ENCODE measurements at places on chromosomes 3 and 15.
A peak's percentile ranks its signal among the peaks of the same experiment; 100 is the strongest.

- no peak for DNase-seq
Measured at GRCh38 chr15:72940229-72940622, 112.0 kb upstream of the NEO1 start.

- no peak for DNase-seq
Measured at GRCh38 chr3:124552224-124552623, 178.0 kb upstream of the UMPS start.

DNA sequence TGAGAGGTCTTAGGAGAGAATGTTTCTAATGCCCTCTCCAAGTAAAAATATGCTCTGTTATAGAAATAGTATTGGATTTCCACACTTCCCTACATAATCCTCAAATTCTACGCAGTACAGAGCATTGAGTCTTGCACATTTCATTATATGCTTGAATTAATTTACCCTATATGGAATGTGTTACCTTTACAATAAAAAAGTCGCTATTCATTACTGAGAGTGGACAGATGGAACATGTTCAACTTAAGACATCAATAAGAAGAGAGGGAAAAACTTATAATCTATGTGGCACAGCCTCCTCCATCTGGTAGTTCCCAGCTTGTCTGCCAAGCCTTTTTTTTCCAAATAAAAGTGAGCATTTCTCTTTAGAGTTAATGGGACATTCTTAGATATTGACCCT lies 417.9 kb downstream of the MECOM start:
- no peak for DNase-seq

DNA sequence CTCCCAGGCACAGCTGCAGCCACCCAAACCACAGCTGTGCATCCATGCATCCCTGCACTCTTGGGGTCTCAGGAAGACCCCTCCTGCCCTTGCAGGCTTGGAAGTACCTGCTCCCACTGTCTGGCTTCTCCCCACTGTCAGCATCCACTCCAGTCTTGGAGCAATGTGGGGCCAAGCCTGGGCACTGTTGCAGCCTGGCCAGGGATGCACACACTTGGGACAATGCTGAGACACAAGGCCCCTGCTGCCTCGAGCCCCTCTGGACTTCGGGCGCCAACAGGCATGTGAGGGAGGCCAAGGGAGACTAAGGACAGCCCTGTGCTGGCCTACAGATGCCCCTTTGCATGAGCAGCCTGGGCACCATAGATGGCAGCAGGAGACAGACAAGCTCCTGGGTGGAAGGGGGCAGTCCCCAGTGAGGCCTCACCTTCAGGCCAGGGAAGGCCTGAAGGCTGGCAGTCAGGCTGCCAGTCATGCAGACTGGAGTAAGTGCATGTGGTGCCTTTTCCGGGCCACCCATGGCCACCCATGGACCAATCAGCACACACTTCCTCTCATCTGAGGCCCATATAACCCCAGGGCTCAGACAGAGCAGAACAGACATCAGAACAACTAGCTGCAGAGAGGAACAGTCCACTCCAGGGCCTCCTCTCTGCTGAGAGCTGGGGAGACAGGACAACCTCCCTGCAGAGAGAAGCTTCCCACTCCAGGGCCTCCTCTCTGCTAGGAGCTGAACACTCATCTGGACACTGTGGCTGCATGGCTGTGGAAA lies 219.0 kb downstream of the VGLL3 start:
- DNase-seq = no peak

DNA sequence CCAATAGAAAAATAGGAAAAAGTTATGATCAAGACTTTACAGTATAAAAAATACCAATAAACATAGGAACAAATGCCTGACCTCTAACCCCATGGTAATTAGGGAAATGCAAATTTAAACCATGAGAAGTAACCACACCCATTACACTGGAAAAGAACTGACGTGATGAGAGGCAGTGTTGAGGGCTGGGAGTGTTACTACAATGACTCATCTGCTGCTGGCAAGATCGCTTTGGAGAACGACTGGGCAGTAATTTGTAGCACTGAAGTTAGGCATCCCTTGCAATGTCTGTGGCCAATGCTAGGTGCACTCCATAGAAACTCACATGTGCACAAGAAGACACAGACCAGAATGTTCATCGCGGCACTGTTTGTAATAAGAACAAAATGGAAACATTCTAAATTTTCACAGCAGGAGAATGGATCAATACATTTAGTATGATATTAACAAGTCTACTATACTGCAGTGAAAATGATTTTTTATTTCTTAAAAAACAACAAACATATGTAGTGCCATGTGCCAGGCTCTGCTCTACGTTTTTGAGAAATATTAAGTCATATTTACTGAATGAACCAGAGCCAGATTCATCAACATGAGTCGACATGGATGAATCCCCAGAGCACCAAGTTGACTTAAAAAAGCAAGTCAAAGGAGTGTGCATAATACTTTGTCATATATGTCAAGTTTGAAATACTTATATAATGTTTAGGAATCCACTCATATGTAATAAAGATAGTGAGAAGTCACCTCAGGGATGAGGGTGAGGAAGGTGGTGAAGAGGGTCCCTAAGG lies 37.6 kb upstream of the EPHB3 start:
- no peak for DNase-seq

DNA sequence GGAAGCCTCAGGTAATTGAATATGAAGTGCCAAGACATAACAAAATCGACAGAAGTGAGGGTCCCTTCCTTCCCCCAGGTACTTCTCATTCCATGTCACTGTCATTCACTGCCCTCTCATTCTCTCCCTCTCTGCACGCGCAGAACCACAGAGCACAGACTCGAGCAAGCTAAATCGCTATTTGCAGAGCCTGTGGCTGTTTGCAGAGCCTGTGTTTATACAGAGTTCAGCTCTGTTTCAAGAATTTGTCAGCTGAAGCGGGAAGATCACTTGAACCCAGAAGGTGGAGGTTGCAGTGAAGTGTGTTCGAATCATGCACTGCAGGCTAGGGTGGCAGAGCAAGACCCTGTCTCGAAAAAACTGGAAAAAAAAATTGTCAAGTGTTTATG lies 2.5 kb downstream of the VILL start:
- no peak for DNase-seq

- DNase-seq = no peak
Measured at GRCh38 chr15:90159213-90159612, 41.9 kb upstream of the SEMA4B start.

- no peak for DNase-seq
Measured at GRCh38 chr3:120111898-120112297, 17.7 kb upstream of the GSK3B start.

GRCh38 chr3:152281133-152281713 lies 12.5 kb downstream of the MBNL1 start:
- DNase-seq = no peak

- peak; percentile 51 for DNase-seq
Measured at GRCh38 chr3:126433496-126434263, 39.0 kb downstream of the CFAP100 start.

- peak; percentile 92 for DNase-seq
Measured at GRCh38 chr15:63502843-63503738, 1.3 kb upstream of the USP3 start.

- DNase-seq = peak; percentile 92
Measured at GRCh38 chr15:99213187-99213811, 36.1 kb downstream of the TTC23 start.

DNA sequence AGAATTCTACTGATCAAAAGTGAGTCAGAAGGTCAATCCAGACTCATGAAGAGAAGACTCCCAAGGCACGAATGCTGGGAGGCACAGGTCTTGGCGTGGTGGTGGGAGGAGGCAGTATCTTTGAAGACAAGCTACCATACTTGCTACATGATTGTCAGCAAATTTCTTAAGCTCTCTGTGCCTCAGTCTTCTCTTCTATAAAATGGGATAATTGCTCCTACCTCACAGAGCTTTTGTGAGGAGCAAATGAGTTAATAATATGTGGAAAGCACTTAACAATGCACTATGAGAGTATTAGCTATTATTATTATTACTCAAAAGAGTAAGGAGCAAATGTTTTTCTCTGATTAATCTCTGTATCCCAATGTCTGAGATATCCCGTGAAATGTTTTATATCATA lies 36.2 kb downstream of the EHD4 start:
- DNase-seq = no peak

- DNase-seq = no peak
Measured at GRCh38 chr15:27328608-27329007, 357.6 kb downstream of the GABRG3 start.

DNA sequence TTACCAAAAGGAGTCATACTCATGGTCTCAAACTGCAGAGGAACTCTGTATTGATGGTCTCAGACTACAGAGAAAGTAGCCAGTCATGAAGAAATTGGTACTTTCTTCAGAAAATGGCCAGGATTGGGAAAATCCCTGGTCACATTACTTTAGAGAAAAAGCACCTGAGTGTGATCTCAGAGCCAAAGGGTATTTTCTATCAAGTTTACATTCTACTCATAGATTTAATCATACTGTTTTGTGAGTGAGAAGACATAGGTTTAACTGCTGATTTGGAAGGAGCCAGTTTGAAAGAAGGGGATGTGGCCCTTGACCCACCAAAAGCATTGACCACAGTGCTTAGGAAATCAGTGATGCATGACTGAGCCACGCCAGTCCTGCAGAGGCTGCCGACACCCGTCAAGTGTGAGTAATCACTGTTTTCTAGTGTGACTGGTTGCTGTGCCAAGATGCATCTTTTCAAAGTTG lies 203.6 kb downstream of the AKAP13 start:
- no peak for DNase-seq

DNA sequence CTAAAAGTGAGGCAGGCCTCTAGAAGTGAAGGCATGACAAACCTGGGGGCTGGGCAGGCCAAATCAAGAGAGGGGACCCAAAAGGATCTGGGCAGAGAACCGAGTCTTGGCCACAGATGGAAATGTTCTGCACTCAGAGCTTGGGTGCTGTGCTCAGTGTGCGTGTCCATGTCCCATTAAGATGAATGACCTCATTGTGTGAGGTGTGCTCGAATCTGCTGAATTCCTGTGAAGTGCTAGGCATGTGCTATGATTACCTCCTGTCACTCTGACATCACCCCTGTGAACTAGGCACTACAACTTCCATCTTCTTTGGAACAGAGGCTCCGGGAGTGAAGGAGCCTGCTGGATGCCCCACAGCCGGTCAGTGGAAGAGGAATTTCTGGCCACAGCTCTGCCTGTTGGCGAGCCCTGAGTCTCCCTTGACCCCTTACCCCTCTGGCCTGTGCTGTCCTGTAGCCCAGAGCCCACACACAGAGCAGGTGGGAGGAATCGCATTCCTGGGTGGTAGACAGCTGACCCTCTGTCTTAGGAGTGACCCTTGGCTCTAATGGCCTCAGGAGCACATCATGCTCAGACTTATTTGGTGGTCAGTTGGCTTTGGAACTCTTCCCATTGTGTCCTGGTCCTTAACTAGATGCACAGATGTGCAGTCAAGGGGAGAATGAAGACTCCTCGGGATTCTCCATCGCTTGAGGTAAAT lies 67.6 kb upstream of the CTDSPL start:
- DNase-seq = no peak

- DNase-seq = no peak
Measured at GRCh38 chr15:57425842-57426241, 49.5 kb downstream of the CGNL1 start.

DNA sequence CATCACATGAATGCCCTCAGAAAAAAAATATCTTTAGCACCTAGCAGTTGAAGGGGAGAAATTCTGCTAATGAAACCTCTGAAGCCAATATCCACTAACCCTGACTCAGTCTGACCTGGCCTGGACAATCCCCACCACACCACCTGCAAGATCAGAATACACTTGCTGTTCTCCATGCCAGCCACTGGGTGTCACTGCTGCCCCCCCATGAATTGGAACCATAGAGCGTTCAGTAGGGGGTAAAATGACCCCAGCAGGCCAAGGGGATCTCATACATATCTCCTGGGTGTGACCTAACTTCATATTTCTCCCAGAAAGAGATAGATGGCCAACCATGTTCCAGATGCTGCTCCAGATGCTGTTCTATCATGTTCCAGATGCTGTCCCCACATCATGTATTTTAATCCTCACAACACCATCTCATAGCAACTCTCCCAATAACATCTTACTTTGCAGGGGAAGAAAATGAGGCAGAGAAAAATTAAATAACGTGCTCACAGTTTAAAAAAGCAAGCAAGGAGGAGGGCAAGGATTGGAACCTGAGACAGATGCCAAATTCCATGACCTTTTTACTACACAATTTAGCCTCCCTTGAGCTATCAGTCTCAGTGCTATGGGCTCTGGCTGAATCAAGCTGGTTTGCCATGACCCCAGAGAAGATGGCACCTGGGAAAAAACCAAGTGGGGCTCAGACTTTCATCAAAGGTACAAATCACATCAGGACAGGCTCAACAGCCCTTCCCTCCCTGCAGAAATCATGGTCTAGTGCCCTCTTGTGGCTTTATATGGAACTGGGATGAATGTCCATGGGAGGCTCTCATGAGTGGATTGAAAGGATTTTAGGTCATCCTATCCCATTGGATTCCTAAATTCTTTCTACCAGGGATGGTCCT lies 12.4 kb downstream of the NTRK3 start:
- DNase-seq = no peak

GRCh38 chr3:71398157-71398836 lies 185.2 kb downstream of the FOXP1 start:
- DNase-seq = no peak

DNA sequence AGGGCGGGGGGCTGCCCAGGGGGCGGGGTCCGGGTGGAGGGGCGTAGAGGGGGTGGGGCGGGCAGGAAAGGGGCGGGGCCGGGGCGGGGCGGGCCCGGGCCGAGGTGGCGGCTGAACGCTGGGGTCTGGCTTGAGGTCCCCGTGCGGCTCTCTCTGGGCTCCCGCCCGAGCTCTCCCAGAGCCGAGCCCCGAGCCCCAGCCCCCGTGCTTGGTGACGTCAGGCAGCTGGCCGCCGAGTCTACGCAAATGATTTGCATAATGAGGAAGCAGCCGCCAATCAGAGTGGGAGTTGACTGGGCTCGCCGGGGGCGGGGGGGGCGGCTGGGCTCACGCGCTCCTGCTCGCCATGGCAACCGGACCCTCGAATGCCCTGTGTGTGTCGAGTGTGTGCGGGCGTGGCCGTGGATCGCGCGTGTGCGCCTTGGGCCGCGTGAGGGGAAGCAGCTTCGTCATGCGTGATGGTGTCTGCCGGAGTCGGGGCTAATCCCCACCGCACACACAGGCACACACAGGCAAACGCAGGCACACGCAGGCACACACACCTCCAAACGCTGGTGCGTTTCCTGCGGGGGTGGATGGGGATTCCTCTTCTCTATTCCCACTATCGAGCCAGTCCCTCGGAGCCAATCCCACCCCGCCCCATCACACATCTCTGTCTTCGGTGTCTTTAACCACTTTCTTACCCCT lies at the start of gene CELF6:
CELF6 (minus strand) TSS at position 173 of the 687 bp plus-strand sequence. CDS start 283 bp downstream, outside the sequence.
- peak; percentile 85 for DNase-seq

DNA sequence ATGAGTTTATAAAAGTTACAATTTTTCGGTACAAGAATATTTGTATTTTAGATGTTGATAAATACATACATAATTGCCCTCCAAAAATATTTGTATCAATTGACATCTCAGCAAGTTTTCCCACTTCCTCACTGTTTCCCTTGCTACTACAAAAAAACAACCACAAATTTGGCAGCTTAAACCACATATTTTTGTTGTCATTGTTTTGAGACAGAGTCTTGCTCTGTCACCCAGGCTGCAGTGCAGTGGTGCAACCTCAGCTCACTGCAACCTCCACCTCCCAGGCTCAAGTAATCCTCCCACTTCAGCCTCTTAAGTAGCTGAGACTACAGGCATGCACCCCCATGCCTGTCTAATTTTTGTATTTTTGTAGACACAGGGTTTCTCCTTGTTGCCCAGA lies 162.8 kb upstream of the RARB start:
- DNase-seq = no peak

GRCh38 chr15:68434021-68434420 lies 2.1 kb upstream of the ITGA11 start:
- no peak for DNase-seq
